Fibroblast of skin of abdomen (primary cell): ENCODE measurements at places on chromosomes 4 and X.

DNA sequence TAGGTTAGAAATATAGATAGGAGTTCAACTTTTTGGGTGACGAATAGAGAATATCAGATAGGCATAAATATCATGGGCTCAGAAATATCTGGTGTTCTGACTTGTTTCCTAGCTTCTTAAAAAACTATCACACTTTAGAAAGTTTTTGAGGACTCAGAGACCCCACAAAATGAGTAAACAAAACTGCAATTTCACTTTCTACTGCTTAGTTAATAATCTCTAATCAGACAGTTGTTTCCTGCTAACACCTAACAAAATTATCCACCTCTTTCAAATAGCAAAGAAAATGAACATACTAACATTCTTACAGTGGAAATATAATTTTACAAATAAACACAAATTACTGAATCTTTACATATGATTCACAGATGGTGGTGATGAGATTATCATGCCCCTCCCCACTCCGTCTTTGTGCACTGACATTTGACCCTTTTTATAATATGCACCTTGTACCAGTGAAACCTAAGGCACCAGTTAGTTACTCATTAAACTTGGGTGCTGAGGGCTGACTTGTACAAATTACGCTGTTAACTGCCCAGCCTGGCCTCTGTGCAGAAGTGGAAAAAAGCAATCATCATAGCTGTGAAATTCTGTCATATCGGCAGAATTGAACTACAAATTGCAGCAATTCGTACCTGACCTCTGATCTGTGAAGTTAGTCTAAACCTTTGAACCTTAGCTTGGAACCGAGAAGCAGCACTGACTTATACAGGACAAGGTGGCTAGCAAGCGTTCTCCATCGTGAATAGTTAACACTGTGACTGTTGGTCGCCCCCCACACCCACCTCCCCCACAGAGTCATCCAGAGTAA lies 138.7 kb downstream of the CHRNA9 start:
- DNase-seq, result no peak

- peak; percentile 23 for DNase-seq
Measured at GRCh38 chr4:180669680-180670079, 1573.5 kb upstream of the TENM3 start.

DNA sequence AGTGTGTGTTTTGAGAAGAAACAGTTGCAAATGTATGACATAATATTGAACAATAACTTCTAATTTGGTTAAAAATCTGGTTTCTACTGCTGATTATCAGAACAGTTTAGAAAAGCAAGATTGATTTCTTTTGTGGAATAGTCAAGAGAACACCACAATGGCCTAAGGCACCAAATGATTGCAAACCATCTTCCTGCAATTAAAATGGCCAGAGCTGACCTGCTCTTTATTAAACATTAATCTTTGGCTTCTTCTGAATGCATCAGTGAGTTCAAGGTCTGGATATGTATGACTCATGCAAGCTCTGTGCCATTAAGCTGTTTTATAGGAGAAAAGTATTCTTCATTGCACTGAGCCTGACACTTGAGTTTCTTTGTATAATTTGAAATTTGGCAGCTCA lies 107.8 kb upstream of the PDHA2 start:
- no peak for DNase-seq

GRCh38 chr4:1374706-1375045 lies 27.7 kb downstream of the UVSSA start:
- DNase-seq, result no peak

- DNase-seq, result peak; percentile 39
Measured at GRCh38 chrX:13506574-13506973, 62.8 kb upstream of the EGFL6 start.

- DNase-seq, result peak; percentile 4
Measured at GRCh38 chr4:179692222-179692621, 2250.0 kb upstream of the AGA start.

DNA sequence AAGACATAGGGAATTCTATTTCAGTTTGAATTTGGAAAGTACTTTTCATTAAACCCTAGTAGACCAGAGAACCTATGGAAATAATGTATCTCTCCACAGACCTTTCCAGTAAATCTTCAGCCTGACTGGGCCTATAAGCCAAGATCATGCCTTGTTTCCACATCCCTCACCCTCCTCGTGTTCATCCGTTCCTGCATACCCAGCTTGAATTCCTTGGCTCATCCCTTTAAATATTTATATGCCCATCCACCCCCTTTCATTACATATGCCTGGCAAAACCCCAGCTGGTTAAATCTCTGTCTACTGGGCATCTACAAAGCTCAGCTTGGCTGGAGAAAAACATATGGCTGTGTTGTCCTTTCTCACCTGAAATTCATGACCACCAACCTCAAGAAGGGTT lies 32.4 kb downstream of the SLC2A9 start:
- DNase-seq, result no peak

DNA sequence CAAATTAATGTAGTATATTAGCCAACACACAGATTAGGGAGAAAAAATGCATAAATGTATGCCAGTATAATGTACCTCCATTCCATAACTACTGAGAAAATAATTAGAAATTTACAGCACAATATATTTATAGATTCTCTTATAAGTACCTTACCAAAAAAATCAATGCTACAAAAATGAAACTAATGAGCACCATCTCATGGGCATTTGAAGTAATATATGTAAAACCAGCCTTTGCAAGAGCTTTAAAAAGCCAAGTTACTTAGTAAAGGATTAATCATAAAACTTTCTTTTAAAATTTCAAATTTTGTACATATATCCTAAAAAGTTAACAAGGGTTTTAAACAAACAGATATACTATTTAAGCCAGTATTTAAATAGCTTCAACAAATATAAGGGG lies 43.2 kb downstream of the LRBA start:
- DNase-seq, result no peak
